ENCODE measurements at places on chromosomes 6 and 20. TPM values are rescaled to one million over a fixed set of nuclear protein-coding genes. Genes with fewer than 3 reads are reported as not detected.

The PPP1R14C gene
- total RNA-seq = 0.46 TPM

The MYLK4 gene
- 1.0 TPM for total RNA-seq

The PAK5 gene
- not detected for total RNA-seq

The BEND6 gene
- 9.2 TPM for total RNA-seq

The DPPA5 gene
- total RNA-seq = not detected

The PPP1R18 gene
- total RNA-seq = 135 TPM

The HLA-DRB1 gene
- not detected for total RNA-seq

The SSTR4 gene
- not detected for total RNA-seq

The ZBP1 gene
- not detected for total RNA-seq

The SLC44A4 gene
- not detected for total RNA-seq

The TFAP2B gene
- 27.5 TPM for total RNA-seq

The LTB gene
- not detected for total RNA-seq

The AFG1L gene
- total RNA-seq = 9.5 TPM

The THBS2 gene
- total RNA-seq = 687 TPM

The FNDC11 gene
- total RNA-seq = 0.34 TPM

The SLC52A3 gene
- total RNA-seq = not detected

The MYB gene
- total RNA-seq = 0.86 TPM

The CALHM4 gene
- not detected for total RNA-seq

The HMGCLL1 gene
- total RNA-seq = not detected

The HLA-DQB1 gene
- total RNA-seq = not detected

The SYCP2 gene
- total RNA-seq = 2.1 TPM

The HM13 gene
- 173 TPM for total RNA-seq

The ROS1 gene
- not detected for total RNA-seq

The TMEM170B gene
- 3.7 TPM for total RNA-seq
